A375 (cell line): ENCODE measurements at places on chromosomes 4 and X. TPM values are rescaled to one million over a fixed set of nuclear protein-coding genes. Genes with fewer than 3 reads are reported as not detected.

ANOS1 gene
- total RNA-seq: 0.08 and 0.16 TPM in 2 replicates

ART3 gene
- 6.2 and 13.7 TPM in 2 replicates for total RNA-seq

SLC4A4 gene
- 0.68 and 0.88 TPM in 2 replicates for total RNA-seq

IDH3G gene
- 64.2 and 90.6 TPM in 2 replicates for total RNA-seq
